ENCODE measurements at places on chromosomes 3 and 15.
A peak's percentile ranks its signal among the peaks of the same experiment; 100 is the strongest.

DNA sequence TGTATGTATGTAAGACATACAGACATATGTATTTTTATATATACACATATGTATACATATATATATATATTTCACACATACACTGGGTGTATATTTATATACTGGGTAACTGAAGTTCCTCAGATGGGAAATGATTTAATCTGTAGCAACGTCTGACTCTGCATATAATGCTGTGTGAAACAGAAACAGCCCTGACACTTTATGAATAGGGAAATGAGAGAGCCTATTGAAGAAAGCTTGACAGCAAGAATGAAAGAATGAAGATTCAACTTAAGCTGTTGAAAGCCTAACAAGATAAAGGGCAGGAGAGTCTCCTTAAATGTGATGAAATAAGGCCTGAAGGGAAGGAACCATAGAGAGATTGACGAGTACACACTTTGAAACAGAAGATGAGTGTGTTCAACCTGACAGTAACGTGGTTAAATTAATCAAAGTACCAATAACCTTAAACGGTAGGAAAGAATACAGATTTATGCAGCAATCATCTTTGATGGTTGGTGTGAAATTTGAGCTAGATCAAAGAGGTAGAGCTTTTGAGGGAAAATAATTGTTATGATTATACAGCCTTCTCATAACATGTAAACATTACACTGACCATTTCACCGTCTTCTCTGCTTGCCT lies 169.9 kb downstream of the MECOM start:
- DNase-seq: no peak

GRCh38 chr3:100364421-100364820 lies 29.9 kb downstream of the NIT2 start:
- no peak for DNase-seq

GRCh38 chr15:55897560-55898336 lies 95.7 kb downstream of the NEDD4 start:
- no peak for DNase-seq

DNA sequence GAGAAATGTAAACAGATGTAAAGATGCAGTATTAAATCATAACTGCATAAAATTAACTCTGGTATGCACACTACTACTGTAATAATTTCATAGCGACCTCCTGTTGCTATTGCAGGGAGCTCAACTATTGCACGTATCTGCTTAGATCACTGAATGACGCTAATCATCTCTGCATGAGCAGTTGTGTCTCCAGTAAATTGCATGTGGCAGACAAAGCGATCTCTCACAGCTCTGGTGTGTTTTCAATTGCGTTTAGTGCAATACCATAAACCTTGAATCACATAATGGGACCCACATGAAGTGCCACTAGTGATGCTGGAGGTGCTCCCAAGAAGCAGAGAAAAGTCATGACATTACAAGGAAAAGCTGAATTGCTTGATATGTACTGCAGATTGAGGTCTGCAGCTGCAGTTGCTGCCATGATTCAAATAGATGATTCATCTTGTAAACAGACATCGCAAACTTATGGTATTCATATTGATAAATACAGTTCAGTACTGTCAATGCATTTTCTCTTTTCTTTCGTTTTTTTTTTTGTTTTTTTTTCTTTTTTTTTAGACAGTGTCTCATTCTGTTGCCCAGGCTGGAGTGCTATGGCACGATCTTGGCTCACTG lies 30.2 kb upstream of the LCTL start:
- no peak for DNase-seq

DNA sequence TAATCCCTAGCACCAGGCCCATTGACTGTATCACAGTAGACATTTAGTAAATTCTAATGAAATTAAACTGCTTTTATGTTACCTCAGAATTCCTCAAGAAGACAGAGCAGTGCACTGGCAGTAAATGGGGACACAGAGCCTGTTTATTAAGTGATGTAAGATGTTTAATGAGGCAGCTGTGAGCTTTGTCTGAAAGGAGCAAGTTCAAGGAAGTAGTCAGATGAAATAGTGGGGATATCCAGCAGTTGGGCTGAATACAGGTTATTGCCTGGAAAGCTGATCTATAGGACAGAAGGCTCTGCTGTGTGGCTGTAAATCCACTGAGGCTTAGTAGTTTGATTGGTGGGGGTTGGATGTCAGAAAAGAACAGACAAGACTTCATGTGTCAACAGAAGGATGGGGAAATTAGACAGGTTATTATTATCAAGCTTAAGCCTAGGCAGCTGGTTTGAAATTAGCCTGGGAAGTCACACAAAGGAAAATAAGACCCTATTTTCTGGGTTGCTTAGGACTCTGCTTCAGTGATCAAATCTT lies 62.2 kb downstream of the PFN2 start:
- no peak for DNase-seq

DNA sequence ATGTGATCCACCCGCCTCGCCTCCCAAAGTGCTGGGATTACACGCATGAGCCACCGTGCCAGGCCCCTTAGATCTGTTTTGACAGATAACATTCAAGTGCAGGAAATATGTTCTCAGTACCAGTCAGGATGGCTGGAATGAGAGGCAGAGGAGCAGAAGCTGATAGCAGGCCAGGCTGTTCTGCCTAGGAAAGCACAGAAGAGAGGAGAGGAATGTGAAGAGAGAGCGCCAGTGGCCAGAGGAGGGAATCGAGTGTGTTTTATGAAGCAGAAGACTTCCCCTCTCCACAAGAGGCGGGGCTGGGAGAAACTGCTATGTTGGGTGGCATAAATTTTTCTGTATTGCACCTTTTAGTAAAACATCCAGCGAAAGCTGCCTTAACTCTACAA lies 32.0 kb upstream of the RYK start:
- no peak for DNase-seq

DNA sequence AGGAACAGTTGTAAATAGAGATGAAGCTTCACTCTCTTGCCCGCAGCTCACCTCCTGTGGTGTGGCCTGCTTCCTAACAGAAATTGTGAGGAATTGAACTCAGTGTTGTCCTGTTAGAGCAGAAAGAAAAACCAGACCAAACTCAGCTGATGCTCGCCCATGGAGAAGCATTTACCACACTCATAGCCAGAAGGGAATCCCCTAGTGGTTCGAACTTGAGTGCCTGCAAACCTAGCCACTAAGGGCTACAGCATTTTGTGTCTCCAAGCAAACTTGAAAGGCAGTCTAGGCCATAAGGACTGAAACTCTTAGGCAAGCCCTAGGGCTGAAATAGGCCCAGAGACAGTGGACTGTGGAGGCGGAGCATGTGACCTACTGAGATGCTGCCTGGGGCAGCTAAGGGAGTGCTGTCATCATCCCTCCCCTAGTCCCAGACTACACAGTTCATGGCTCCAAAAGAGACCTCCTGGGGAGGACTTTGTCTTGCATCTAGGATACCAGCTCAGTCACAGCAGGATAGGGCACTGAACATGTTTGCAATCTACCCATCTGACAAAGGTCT lies 44.5 kb upstream of the MCTP2 start:
- no peak for DNase-seq

DNA sequence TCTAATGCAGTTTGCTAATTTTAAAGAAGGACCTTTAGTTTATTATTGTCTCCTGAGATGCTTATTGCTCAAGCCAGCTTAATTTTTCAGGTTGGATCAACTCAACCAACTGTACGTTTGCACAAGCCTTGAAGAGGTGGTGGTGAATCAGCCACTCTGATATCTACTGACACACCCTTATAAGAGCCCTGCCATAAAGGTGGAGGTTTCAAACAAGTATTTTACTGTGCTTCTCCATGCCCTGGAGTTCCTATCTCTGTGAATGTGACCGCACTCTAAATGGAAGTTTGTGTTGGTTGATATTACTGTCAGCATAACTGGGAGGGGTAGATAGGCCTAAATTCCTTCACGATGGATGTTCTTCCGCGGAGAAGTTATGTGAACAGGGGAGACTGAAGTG lies 297.3 kb upstream of the UBE2E1 start:
- DNase-seq: no peak

- DNase-seq: no peak
Observed at GRCh38 chr15:25882466-25882865, 19.3 kb upstream of the ATP10A start.

- peak; percentile 48 for DNase-seq
Observed at GRCh38 chr3:49839193-49839809, 17.1 kb downstream of the TRAIP start.

DNA sequence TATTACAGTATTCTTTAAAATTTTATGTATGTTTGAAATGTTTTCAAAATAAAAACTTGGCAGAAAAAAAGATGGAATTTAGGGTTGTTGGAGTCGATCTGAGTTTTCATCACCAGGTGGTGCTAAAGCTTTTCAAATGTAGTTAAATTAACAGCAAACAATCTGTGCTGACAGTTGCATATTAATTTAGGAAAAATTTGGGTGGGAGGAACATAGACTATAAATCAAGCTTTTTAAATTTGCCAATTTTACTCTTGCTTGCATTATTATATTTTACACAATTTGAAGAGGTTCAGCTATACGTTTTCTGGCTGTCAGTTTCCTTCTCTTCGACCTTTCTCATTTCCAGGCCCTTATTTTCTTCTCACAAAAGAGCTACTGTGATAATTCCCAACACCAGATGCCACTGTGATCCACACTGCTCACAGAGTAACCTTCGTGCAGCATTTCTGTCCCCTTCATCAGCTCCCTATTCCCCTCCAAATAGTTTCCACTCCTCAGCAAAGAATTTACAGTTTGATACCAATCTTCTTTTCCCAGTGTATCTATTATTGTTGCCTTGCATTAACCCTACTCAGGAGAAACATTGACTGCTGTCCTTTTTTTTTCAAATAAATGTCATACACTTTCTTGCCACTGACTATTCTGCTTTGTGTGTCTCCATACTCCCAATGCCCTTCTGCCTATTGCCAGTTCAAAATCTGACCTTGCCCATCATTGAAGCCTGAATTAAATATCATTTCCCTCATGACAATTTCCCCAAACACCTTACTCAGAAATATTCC lies 53.4 kb upstream of the EIF5A2 start:
- no peak for DNase-seq

DNA sequence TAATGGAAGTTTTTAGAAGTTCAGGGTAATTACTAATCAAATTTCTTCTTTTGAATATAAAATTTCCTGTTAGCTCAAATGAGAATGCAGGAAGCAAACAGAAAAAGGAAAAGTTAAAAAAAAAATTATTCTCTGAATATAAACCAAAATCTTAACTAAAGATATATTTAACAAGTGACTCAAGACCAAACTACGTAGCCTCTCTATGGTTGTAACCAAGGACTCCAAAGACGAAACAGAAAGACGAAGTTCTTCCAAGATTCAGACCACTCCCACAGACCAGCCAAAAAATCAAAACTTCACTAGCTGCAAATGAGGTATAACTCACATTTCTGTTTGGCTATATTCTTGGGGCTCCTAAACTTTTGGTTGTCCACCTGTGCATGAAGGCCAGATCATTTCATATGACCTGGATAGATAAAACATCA lies 846.5 kb upstream of the ALCAM start:
- no peak for DNase-seq

DNA sequence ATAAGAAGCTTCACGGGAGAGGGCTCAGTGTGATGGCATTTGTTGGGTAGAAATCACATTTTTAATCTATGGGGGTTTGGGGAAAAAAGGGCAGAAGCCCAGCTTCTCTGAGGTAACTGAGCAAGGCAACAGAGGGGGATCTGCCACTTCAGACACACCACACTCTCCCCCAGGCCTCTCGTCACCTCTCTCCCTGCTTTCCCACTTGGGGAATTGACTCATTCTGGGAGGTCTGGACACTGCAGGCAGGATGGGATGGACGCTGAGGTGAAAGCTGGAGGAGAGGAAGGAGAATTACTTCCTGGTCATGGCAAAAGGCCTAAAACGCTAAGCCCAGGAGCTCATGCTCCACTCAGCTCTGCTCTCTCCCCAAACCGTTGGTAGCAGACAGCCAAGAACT lies 33.2 kb downstream of the MYO5C start:
- no peak for DNase-seq

DNA sequence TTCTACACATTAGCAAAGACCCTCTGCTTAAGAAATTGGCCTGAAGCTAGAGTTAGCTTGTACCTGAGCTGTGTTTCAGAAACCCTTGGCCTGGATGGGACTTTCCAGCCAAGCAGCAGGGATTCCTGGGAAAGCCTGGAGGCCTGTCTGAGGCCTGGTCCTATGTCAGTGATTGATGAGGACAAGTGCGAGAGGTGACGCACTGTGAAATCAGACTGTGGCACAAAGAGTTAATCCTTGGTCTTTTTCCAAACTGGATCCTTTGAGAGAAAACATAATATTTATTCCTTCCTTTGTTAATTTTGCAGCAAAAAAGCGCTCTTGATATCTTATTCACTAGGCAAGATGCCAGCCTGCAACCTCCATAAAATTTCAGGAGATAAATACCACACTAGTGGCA lies 225.0 kb upstream of the ATP11B start:
- no peak for DNase-seq

DNA sequence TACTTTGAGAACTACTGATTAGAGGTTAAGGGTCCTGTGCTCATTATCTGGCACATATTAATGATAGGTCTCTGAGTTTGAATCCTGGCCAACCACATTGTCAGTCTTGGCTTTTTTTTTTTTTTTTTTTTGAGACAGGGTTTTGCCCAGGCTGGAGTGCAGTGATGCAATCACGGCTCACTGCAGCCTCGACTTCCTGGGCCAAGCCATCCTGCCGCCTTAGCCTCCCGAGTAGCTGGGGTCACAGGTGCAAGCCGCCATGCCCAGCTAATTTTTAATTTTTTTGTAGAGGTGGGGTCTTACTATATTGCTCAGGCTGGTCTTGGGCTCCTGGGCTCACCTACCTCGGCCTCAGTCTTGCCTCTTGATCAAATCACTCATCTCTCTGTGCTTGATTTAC lies 547 bp upstream of the PCCB start:
- no peak for DNase-seq

- DNase-seq: no peak
Observed at GRCh38 chr15:75799190-75799589, 44.1 kb upstream of the UBE2Q2 start.

GRCh38 chr3:43489930-43490329 lies 131.9 kb downstream of the ANO10 start:
- no peak for DNase-seq

DNA sequence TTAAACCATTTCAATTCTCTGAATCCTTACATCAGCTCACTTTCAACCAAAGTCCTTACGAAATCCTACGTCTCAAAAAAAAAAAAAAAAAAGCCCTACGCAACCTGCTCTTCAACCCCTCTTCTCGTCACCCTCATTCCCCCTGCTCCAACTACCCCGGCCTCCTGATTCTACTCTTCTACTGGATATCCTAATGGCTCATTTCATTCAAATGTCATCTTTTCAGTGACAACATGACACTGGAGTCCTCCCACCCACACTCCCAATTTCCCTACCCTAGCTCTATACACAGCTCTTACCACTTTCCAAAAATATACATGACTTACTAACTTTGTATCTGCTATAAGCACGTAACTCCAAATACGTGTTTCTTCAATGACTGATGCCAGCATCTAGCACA lies 11.5 kb downstream of the UBP1 start:
- no peak for DNase-seq

GRCh38 chr3:98536456-98537017 lies 4.8 kb downstream of the GPR15 start:
- DNase-seq: no peak

DNA sequence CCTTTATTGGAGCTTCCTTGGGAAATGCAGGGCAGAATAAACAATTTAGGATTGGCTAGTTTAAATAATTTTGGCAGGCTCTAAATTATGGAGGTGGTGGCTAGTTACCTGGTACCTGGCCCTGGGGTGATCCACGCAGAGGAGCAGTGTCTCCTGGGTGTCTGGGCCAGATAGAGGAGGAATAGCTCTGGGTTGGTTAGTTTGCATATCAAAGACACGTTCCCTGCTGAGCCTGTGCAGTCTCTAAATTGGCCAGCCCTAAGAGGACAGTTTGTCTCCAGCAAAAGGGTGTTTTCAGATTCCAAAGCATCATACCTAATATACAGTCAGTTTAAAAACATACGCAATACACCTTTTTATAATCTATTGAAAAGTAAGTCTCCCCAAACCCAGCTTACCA lies 333.3 kb upstream of the TPM1 start:
- no peak for DNase-seq
